ENCODE measurements at places on chromosomes 2 and 18.

DNA sequence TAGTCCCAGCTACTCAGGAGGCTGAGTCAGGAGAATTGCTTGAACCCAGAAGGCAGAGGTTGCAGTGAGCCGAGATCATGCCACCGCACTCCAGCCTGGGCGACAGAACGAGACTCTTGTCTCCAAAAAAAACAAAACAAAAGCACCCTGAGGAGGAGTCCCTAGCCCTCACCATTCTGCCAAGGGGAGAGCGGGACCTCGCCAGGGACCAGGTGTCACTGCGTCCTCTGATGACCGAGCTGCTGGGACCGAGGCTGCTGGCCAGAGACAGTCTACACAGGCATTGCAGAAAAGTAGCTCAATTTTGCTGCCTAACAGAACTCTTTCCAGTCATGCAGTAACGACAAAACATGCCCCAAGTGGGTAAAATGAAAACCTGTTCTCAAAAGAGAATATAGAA lies 18.4 kb downstream of the NCK2 start:
- no peak for DNase-seq

- no peak for DNase-seq
Observed at GRCh38 chr2:226644399-226644865, 155.2 kb downstream of the IRS1 start.

DNA sequence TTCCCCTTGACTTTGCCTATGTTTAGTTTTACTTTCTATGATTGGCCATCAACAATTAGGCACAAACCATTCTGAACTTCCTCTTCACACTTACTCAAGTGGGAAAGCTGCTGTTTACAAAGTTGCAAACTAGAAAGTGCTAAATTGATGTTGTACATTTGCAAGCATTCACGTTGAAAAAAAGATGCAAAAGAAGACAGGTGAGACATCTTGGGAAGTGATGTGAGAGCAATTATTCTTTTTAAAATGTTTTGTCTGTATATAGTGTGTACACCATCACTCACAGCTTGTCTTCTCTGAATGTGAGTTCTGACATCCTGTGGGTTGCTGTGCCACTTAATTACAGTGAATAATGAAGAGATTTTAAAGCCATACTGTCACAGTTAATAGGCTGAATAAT lies 874.1 kb upstream of the LRATD1 start:
- no peak for DNase-seq

- no peak for DNase-seq
Observed at GRCh38 chr2:105252271-105252670, 10.7 kb downstream of the GPR45 start.

DNA sequence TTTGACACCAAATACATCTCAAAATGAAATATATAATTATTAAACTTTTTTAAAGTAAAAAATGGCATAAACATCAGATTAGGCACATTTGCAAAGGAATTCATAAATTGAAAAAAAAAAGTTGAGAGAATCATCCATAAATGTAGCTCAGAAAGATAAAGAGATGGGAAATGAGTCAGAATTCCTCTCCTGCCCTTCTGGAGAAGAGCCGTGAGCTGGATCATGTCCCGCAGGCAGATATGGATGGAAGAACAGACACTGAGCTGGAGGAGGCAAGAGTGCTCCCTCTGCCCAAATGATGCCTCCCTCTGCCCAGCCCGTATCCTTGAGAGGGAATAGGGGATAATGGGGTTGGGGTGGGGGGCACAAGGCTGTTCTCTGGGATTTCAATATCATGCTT lies 190.9 kb downstream of the TFCP2L1 start:
- no peak for DNase-seq

DNA sequence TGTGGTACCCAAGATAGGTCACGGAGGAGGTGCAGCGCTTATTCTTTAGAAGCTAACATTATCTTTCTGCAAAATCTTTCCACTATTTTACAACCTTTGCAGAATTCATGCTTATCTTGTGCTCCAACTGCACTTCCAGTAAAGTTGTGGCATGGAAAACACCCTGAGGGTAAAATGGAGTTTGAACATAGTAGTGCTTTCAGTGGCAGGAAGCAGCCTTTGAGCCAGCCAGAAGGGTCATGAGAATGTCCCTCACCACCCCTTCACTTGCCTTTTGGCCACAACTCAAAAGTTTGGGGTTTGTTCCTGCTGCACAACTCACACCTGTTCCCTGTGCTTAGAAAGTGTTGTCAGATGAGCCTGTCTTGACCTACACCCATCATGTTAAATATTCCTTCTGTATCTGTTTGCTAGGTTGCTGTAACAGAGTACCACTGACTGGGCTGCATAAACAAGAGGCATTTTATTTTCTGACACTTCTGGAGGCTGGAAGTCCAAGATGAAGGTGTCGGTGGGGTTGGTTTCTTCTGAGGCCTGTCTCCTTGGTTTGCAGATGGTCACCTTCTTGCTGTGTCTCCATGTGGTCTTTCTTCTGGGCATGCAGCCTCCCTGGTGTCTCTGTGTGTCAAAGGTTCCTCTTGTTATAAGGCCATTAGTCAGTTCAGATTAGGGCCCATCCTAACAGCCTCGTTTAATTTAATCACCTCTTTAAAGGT lies 194.1 kb downstream of the SMAD7 start:
- no peak for DNase-seq

DNA sequence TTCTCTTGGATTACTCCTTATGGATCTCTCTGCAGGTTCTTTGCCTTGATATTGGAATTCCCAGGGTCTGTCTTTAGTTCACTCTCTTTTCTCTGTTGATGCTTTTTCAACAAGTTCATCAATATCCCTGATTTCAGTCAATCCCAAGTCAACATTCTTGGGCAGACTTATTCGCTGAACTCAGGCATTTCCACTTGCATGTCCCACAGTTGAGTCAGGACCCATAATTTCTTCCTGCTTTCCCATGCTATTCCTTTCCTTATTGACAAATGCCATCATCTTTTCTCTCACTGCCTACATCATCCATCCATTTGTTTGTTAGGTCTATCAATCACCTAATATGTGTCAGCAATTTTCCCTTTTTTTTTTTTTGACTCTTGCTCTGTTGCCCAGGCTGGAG lies 11.6 kb downstream of the GPD2 start:
- no peak for DNase-seq

DNA sequence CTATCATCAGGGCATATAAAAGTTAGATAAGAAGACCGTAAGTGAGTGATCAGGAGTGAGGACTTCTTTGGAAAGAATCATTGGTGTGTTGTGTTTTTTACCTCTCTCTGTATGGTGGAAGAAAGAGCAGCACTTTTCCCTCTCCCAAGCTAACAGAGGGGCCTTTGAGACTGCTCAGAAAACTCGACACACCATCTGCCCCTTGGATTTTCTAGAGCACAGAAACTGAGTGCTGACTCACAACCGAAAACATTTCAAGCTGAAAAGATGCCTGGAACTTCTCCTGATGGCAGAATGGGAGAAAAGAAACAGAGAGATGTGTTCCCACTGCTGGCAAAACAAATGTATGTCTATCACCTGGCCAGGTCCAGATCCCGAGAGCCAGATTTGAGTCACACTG lies 156.6 kb downstream of the DNAH7 start:
- no peak for DNase-seq

- DNase-seq: no peak
Observed at GRCh38 chr18:75504469-75504868, 77.0 kb upstream of the SMIM21 start.

DNA sequence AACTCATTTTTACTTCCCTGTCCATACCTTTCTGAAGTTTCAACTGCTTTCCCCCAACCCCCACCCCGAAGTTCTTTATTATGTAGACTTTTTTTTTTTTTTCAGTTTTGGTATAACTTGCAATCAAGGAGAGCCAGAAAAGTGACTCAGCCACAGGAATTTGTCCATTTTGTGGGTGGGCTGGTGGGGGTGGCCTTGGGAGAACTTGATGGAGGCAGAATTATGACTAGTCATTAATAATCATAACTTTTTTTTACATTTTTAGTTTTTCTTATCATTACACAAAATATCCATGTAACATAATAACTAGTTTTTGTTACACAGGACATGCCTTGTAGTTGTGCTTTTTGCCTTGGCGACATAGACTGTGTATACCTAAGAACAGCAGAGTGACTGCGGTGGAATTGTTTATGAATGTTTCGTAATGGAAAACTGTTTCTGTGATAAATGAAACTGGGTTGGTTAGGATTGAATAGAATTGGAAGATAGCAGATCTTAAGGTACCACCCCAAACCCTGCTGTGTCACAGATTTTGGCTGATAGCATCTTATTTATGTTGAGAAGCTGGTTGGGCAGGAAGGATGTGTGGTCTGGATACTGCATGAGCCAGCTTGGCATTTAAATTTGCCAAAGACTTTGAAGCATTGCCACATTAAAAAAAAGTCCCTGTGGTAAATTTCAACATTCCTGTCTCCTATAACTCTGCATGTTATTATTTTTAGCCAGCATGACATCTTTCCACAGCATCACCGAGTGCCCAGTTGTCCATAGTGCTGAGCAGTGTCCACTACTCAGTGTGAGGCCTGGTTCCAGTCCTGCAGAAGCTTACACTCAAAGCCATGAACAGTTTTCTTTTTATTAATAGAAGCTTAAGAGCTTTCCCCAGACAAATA lies 30.7 kb downstream of the LYPD6B start:
- no peak for DNase-seq

GRCh38 chr2:11080253-11081115 lies 74.8 kb upstream of the SLC66A3 start:
- DNase-seq: no peak

DNA sequence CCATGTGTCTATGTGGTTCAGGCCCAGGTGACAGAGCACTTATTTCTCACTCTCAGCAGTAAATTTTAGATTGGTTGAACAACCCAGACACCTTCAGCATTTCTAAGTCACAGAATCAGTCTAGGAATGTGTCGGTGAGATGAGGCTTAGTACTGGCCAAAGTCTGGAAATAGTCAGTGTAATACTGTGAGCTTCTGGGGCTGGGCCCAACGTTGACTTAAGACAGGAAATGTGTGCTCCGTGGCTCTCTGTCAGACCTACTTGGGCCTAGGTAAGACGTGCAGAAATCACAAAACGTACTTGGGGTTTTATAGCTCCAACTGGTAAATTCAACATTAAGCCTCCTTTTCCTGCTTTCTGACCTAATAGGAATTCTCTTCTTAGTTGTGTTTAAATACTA lies 160.3 kb upstream of the COL3A1 start:
- no peak for DNase-seq

DNA sequence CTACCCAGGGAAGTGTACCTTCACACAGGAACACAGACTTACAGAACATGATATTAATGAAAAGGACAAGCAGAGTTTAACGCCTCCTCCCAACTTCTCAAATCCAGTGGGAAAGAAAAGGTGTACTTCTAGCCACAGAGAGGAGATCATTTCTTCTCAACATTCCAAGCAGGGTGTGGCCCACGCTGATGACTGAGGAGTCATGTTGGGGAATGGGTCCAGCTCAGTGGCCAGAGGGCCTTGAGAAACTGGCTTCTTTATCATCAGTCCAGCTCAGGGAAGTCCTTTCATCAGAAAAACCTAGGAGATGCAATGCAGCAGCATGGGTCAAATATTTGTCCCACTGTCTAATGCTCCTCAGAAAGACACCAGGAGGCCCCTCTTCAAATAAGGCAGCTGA lies 63.0 kb downstream of the RBM43 start:
- DNase-seq: no peak

DNA sequence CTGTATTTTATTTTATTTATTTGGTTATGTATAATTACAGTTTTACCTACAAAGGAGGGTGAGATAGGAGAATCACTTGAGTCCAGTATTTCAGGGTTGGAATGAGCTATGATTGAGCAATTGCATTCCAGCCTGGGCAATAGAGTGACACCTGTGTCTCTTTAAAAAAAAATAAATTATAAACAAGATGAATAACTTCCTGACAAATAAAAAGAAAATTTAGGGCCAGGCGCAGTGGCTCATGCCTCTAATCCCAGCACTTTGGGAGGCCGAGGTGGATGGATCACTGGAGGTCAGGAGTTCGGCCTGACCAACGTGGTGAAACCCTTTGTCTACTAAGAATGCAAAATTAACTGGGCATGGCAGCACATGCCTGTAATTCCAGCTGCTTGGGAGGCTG lies 17.3 kb downstream of the MTA3 start:
- DNase-seq: no peak

GRCh38 chr2:18926631-18927524 lies 337.5 kb upstream of the NT5C1B start:
- no peak for DNase-seq

DNA sequence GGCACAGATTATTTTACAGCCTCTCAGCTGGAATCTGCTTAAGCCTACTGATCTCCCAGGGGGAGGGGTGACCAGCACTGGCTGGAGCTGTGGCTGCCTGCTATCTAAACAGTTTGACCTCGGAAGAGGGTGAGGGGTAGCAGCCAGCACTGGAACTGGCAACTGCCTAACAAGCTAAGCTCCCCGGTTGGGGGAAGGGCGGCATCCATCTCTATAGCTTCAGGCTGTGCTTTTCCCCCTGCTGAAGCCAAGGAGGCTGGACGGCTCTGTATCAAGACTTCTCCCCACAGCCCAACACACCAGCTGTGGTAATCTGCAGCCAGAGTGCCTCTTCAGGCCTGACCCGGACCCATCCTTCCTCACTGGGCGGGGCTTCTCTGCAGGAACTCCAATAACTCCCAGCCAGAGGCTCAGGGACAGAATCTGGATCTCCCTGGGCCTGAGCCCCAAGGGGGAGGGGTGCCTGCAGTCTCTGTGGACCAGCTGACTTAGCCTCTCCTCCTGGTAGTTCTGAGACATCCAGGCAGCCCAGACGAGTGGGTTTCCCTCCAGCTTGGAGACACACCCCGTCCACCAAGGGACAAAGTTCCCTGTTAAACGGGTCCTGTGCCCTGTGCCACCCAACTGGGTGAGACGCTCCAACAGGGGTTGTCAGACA lies 560.2 kb downstream of the LRP1B start:
- DNase-seq: no peak

GRCh38 chr2:139369423-139370409 lies 589.5 kb upstream of the NXPH2 start:
- DNase-seq: no peak

DNA sequence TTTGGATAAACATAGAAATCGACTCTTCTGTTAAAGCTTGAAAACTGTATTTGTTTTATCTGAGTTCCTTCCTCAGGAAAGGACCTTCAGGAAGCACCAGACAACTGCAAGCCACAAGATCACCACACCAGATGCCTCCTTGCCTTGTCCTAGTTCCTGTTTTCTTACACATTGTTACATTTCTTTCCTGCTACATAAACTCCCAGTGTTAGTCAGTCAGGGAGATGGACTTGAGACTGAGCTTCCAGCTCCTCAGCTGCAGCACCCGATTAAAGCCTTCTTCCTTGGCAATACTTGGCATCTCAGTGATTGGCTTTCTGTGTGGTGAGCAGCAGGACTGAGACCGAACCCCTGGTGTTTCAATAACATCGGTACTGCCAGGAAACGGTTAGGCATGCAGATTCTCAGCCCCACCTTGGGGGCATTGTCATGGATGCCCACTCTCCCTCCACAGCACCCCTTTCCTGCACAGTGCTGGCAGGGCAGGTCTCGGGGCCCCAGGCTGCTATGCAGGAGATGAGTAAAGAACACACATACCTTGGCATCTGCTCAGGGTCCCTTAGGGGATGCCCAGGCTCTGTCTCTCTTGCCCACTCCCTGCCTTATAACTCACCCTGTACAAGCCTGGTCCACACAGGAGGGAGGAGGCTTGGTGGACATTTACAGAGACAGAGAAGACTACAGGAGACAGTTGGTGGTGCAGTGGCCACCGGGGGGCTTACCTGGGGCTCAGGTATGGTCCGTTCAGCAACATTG lies 32.6 kb downstream of the ANKMY1 start:
- DNase-seq: no peak

GRCh38 chr18:336713-337112 lies 68.9 kb upstream of the THOC1 start:
- no peak for DNase-seq

GRCh38 chr2:106018141-106018540 lies 176.0 kb downstream of the UXS1 start:
- DNase-seq: no peak

- no peak for DNase-seq
Observed at GRCh38 chr2:121356058-121356640, 71.1 kb upstream of the TFCP2L1 start.
